ENCODE measurements at places on chromosomes 1 and 21. TPM values are rescaled to one million over a fixed set of nuclear protein-coding genes. Genes with fewer than 3 reads are reported as not detected.
A peak's percentile ranks its signal among the peaks of the same experiment; 100 is the strongest.

DNA sequence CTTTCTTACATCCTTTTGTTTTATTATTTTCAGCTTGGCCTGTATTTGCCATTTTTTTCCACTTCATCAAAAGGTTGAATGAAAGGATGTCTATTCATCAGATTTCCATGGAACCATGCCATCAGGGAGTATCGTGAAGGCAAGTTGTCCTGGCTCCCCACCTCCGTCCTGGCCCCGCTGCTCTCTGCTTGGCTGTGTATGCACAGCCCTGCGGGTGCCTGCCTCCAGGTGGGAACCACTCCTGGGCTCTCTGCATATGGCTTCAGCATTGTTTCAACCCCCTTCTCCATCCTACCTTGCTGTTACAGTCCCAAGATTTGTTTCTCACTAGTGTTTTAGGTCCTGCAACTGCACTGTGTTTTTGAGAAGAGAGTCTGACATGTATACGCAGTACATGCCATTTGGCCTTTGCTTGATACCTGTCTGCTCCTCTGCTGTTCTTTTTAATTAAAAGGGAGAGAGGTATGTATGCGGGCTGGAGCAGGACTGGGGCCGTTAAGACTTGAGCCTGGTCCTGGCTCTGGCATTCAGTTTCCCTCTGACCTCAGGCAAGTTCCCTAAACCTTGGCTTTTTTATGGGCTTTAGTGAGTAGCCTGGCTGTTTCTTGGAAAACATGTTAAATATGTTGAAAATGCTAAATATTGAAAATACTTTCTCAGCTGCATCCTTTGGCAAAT lies 69.9 kb upstream of the GCLM start:
- no peak for DNase-seq

Gene FLG
- polyA plus RNA-seq: 0.16 TPM

DNA sequence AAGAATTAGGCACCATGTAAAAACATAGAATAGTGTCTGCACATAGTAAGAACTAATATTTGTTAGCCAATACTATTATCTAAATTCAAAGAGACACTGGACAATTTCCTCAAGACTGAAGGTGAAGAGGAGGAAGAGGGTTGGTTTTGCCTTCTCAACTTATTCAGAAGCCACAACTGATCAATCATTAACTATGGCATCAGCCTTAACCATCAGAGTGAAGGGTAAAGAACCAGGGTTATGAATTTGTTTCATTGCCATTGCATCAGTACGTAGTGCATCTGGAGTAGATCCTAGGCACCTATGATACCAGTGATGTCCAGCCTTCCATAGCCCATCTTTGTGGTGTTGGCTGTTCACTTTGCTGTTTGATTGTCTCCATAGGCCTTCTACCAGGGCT lies 421.7 kb upstream of the DEPDC1 start:
- DNase-seq: no peak

- DNase-seq: no peak
Observed at GRCh38 chr1:245337829-245338484, 183.2 kb downstream of the KIF26B start.

DNA sequence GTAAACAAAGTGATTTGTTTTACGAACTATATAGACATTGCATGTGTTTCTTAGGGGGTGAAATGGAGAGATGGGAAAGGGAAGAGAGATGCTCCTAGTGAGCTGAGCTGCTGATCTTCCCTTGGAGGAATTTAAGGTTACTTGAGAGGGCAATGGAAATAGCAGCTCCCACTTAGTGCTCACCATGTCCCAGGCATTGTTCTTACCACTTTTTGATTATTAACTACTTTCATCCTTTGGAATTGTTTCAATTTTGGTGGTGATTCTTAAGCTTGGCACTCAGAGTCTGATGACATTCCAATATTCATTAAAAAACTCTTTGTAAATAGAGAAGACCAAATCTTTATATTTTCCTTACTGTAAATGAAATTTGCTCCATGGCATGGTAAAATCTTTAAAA lies 124.9 kb downstream of the ITSN1 start:
- DNase-seq: no peak

DNA sequence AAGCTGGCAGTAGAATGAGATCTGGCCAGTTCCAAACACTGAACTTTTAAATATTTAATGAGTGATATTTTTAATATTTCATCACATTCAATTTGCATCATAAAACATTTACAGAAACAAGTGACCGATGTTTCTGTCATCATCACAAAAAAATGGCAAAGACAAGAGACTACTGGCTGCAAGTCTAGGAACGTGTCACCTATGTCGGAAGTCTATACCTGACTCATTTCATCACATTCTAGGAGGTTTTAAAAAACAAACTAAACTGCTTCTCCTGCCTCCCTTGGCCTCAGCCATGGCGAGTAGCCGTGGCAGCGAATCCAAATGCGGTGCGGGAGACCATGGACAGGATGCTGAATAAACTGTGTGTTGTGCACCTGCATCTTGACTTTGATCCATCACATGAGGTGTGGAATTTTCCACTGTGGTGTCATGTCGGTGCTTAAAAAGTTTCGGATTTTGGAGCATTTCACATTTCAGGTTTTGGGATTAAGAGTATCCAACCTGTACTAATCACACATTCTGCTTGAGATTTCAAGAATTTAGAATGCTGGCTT lies 43.1 kb downstream of the CLSTN1 start:
- no peak for DNase-seq

GRCh38 chr1:175548774-175549173 lies 194.6 kb downstream of the TNR start:
- DNase-seq: peak; percentile 35

DNA sequence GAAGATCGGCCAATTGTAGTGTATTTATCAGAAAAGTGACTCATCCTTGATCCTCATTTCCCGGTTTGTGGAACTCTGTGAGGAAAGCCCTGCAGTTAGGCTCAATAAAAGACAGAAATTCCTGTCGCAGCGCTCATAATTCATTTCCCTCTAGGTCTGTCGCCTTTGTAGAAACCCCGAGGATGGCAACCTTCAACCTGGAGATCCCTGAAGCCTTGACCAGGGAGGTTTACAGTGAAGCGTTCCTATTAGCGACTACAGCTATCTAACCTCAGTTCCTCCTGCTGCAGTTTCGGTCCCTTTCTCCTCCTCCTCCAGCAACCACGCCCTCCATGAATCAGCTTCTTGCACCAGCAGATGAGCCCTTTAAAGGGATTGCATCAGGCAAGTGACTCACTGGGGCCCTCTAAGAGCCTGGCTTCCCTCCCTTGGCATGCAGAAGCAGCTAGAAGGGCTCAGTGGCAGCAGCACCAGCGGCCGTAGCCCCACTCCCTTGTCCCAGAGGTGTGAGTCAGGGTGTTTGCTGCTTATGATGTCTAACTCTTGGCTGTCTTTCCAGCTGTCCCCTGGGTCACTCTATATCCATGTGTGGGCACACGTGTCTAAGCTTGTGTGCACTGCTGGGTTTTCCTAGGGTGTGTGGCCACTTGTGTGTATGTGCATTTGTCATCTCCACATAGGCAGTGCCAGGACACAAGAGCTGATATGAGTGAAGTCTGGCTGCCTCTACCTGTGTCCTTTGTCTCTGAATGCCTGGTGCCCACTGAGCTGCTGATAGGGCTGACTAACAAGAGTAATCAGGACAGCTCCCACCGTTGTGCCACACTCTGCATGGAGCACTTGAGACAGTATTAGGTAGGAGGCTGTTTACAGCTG lies 779 bp upstream of the STK40 start:
- peak; percentile 95 for DNase-seq

Gene S100A10
- 262 TPM for polyA plus RNA-seq

- no peak for DNase-seq
Observed at GRCh38 chr1:37399205-37399604, 75.2 kb upstream of the ZC3H12A start.

- no peak for DNase-seq
Observed at GRCh38 chr1:67191668-67192520, 25.6 kb downstream of the IL23R start.

DNA sequence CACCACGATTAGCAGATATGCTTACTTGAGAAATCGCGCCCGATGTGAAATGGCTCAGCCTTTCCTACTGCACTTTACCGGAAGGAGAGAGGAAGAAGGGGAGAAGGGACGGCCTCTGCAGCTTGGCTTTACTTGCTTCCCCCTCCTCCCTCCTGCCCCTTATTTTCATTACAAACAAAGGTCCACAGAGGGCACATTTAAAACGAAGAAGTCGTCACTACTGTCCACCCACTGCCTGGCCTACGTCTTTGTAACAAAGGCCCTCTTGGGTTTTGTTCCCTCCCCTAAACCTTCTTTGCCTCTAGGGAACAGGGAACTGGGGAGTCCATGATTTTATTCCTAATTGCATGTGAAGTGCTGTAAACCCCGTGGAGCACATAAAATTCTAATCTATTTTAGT lies 308.5 kb downstream of the LMX1A start:
- no peak for DNase-seq

DNA sequence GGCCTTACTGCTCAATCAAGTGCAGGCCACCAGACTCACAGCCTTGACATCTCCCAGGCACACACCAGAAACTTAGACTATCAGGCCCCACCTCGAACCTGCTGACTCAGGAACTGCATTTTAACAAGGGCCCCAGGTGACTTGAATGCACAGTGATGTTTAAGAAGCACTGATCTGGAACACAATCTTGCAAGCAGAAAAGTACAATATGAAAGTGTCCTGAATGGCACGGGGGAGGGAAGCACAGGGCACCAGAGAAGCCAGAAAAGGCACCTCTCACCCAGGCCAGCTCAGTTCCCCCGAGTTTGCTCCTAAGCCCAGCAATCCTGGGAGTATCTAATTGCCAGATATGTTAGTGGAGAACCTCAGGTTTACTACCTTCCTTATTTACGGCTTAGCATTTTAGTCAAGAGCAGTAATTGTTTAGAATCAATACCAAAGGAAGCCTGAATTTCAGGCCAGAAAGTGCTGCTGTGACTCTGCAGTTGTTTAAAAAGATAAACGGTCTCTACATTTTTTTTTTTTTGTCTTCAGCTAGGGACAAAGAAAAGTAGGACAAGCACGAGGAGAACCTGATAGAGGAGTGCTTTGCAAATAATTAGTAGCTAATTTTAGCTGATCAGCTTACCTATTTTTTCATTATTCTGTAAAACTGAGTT lies 50.9 kb upstream of the CDC42BPA start:
- DNase-seq: no peak

DNA sequence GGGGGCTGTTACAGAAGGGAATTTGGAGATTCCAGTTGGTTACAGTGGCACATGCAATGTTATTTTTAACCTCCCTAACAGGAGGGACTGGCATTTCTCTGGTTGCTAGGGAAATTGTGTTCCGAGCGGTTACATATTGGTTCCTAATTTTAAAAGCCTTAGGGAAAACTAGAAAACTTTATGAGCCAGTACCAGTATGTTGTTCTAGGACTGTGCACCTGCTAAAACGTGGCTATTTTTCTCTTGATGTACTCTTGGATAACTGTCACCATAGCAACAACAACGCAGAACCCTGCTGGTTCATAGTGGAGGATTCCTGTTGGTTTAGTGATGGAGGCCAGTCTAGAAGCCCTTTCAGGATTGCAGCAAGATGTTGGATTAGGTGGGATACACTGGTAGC lies 68.9 kb upstream of the PGBD5 start:
- no peak for DNase-seq

DNA sequence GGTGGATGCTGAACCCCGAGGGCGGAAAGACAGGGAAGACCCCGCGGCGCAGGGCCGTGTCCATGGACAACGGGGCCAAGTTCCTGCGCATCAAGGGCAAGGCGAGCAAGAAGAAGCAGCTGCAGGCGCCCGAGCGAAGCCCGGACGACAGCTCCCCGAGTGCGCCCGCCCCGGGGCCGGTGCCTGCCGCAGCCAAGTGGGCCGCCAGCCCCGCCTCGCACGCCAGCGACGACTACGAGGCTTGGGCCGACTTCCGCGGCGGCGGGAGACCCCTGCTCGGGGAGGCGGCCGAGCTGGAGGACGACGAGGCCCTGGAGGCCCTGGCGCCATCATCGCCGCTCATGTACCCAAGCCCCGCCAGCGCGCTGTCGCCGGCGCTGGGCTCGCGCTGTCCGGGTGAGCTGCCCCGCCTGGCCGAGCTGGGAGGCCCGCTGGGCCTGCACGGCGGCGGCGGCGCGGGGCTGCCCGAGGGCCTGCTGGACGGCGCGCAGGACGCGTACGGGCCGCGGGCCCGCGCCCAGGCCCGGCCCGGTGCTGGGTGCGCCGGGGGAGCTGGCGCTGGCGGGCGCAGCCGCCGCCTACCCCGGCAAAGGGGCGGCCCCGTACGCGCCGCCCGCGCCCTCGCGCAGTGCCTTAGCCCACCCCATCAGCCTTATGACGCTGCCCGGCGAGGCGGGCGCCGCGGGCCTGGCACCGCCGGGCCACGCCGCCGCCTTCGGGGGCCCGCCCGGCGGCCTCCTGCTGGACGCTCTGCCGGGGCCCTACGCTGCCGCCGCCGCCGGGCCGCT lies 20.7 kb downstream of the FOXO6 start:
- DNase-seq: no peak

Gene MPL
- not detected for polyA plus RNA-seq

DNA sequence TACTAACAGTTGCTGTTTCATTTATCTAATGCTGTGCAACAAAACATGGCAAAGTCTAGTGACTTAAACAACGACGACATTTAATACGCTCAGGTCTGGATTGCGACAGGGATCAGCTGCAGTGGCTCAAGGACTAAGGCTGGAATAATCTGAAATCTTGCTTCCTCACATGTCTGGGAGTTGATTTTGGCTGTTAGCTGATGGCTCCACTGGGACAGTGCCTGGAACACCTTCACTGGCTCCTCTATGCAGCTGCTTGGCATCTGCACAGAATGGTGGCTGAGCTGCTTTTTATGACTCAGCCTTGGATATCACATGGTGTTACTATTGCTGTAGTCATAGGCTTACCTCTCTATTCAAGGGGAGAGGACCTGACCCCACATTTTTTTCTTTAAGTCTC lies 24.0 kb upstream of the BTG3 start:
- peak; percentile 58 for DNase-seq

DNA sequence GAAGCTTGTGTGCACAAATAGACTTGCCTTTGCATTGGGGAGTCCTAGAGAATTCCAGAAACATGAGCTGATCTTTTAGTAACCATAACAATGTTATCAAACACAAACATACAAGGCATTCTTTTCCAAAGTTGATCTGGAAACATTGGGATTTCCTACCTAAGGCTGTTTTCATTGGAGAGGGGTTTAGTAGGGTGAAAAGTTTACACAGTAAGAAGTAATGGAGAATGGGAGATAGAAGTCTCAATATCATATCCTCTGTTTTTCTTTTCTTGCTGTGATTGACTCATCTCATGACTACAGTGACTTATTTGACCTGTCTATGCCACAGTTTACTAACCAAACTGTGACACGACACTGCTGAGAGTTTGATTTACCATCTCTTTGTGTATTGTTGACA lies 65.6 kb upstream of the PLA2G4A start:
- DNase-seq: peak; percentile 29

DNA sequence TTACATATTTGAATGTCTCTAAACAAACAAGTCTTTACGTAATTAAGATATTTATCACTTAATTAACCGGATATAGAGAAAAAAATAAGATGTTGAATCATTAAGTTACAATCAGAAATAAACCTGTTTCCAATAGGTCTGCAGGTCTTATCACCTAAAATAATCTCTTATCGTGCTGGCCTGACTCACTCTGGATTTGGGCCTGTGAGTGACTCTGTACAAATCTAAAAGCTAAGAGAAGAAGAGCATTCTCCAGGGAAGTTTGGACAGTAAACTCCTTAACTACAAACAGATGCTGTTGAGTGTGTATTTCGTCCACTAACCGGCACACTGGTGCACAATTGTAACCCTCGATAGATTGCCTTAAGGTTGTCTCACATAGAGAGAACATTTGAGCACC lies 25.3 kb downstream of the CEP104 start:
- no peak for DNase-seq

Gene EPHB2
- 15.9 TPM for polyA plus RNA-seq

Gene TSPEAR
- 0.15 TPM for polyA plus RNA-seq

GRCh38 chr1:101967871-101968270 lies 28.9 kb downstream of the OLFM3 start:
- no peak for DNase-seq

Data from muscle of back (tissue), 13 donors.